ENCODE measurements at places on chromosomes 13 and 19.

DNA sequence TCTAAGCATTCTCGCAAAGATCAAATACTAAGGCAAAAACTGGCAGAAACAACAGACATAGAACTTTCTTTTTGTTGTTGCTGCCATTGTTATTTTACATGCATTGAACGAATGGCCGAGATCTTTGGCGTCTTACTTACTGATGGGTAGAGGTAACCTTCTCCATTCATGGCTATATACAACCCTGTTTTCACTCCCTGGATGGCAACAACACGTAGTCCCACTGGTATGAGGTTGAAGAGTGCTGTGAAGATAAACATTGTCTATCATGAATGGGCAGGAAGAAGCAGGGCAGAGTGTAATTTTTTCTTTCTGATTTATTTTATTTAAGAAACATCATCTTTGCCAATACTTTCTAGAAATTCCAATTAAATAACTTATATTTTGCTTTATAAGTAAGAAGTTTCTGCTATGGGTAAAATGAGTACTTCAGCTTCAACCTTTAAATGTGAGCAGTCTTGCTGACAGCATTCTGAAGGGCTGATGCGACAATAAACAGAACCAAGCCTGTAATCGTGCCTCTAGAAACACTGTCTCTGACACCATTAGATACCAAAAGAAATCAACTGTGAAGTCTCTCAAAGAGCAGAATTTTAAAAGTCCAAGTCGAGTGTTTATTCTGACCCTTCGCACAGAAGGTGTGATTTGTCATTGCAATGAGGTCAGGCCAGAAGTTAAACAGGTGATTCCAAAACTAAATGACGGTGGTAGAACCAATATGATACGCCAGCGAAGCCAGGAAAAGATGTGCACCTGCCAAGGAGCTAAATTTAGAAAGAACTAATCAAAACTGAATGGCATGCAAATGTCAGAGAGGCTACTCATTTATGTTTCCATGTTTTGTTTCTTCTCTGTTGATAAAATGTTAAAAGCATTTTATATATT lies 416.4 kb downstream of the ITGBL1 start:
- no peak for DNase-seq

DNA sequence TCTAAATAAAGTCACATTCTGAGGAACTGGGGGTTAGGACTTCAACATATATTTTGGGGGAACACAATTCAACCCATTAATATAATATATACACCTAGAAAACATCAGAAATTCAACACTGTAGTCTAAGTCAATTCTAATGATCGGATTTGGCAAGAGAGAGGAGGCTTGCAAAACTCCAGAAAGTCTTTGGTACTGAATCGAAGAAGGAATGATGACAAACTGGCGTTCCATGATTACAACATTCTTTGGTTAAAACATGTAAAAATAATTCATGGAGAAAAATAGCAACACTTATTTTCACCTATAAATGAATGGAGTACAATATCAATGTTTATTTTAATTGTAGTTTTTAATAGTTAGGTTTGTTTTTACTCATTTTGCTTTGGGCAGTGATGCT lies 62.4 kb downstream of the MBNL2 start:
- no peak for DNase-seq

- DNase-seq, result no peak
Measured at GRCh38 chr13:98175043-98175442, 2.0 kb downstream of the RNF113B start.

DNA sequence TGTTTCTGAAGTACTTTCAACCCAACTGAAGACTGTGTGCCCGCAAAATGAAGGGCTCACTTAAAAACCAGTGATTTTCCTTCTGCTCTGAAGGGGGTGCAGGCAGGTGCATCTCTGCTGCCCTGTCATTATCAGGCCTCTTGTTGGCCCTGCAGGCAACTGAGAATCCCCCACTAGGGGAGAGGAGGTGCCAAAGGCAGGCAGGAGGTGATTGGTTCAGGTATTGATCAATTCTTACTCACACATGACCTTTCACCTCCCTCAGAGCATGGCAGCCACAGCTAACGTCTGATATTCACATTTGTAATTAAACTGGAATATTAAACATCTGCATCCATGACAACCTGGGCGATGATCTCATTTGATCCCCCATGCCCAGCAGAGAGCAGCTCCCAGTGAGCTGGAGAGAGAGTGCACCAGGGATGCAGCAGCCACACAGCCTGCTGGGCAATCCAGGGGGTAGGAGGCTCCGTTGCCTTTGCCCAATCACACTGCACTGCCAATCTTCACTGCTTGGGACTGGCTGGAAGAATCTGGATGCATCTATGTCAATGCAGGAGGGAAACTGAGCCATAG lies 267.9 kb upstream of the TSHZ3 start:
- no peak for DNase-seq

DNA sequence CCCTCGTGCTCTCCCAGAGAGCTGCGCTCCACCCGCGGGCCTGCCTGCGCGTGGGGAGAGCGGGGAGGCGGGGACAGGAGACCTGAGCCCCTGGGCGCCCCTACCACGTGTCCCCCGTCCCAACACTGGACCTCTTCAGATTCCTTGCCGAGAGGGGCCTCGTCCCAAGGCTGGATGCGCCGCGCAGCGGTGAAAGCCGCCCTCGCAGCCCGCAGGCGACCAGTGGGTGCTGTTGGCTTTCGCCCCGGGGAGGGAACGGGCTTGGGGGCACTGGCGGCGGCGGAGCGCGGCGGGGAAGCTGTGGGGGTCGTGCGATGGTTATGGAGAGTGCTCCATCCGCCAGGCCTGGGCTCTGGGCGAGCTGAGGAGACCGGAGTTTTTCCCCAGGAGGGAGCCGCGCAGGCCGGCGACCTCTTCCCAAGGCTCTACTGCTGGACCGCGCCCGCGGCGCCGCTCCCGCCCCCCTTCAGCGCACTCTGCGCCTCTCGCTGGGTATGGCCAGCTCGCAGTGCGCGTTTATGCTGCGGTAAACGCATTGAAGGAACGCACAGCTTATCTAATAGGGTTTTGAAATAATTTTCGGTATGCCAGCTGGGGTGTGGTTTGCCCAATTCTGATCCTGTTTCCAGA lies 17.2 kb upstream of the RNF17 start:
- DNase-seq, result no peak

GRCh38 chr19:39411081-39411831 lies 1.2 kb upstream of the PLEKHG2 start:
- DNase-seq, result peak; percentile 55

DNA sequence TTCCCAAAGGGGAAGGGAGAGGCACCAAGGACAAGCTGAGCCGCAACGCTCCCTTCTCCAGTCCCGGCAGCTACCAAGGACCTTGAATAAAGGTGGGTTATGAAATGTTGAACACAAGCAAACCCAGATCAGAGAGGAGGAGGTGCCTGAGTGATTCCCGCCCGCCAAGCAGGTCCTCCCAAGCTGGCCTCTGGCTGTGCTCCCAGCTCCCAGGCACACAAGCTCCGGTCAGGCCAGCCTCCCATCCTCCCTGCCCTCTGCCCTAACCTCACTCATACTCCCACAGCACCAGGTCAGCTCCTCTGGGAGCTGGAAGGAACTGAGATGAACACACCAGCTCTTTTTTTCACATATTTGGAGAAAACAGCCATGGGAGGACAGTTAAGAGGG lies 3.7 kb downstream of the NAPA start:
- DNase-seq, result no peak

GRCh38 chr19:15161028-15161984 lies 39.5 kb downstream of the NOTCH3 start:
- no peak for DNase-seq

- no peak for DNase-seq
Measured at GRCh38 chr13:33971562-33971819, 153.5 kb downstream of the RFC3 start.
